Right renal pelvis (tissue), 4 donors: ENCODE measurements at places on chromosomes 5 and 9.

- DNase-seq, result no peak
Observed at GRCh38 chr9:7370988-7371387, 428.6 kb downstream of the DMAC1 start.

GRCh38 chr5:55636177-55636576, 75.9 kb downstream of the SLC38A9 start:
- DNase-seq, result no peak

DNA sequence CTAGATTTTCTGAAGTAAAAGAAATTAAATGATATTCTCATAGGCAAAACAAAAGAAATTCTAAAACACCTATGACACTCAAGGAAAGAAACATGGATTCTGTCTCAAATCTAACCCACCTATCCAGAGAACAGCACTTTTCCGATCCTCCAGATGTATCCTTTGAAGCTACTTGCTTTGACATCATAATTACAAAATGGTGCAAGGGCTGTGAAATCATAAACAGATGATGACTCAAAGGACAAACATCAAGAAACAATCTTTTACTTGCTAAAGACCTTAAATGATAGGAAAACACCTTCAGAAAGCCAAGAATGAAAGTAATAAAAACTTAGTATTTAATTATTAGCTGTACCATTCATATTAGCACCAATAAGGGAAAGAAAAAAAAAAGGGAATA, 202.6 kb downstream of the DENND1A start:
- no peak for DNase-seq

- no peak for DNase-seq
Observed at GRCh38 chr5:56668996-56669395, 146.4 kb upstream of the MAP3K1 start.

DNA sequence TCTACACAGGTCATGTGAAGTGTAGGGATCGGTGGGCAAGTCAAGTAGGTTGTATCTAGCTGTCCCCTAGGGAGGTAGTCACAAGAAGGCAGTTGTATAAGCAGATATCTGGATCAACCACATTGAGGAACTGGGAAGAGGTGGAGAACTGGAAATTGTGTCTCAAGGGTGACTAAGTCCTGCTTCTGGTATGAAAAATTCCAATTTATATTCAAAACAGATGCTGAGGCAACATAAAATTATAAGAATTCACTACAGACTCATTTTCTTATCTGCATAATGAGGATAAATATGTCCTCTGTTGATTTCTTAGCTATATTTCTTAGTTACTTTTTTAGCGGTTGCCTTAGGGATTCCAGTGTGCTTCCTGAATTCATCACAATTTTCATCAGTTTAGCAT, 46.8 kb downstream of the GALNT12 start:
- no peak for DNase-seq

DNA sequence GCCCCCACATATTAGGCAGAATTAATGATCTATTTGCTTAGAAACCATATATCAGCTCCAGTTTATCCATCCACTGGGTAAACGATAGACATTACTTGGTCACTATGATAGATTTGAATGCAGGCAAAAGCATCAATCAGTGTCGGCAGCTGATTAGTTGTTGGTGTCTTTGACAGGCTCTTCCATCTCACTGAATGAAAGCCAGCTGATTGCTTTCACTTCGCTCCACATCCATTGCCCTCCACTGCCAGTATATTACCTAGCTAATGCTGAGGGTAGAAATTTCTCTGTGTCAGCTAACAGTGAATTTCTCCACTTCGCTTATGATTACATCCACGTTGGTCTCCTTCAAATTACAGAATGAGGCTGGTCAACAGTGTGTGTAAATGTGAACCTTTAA, 821.3 kb upstream of the TYRP1 start:
- no peak for DNase-seq
